T-cell (primary cell): ENCODE measurements at places on chromosomes 6 and 20. TPM values are rescaled to one million over a fixed set of nuclear protein-coding genes. Genes with fewer than 3 reads are reported as not detected.
A peak's percentile ranks its signal among the peaks of the same experiment; 100 is the strongest.

Gene PTCRA
- total RNA-seq: not detected

- no peaks in the 10 kb centered on the region for H3K36me3 ChIP-seq
- H3K4me3 ChIP-seq: peak overlapping the region; percentile 56
- no peaks in the 10 kb centered on the region for H3K27me3 ChIP-seq
- H3K27ac ChIP-seq: peak overlapping the region; percentile 53
- no peak for DNase-seq
Observed at GRCh38 chr6:166411271-166411670, 28.5 kb upstream of the MPC1 start.

Gene DDO
- not detected for total RNA-seq

Gene IRF4
- 24.0 TPM for total RNA-seq

Gene TP53TG5
- total RNA-seq: 0.23 TPM

Gene RAET1L
- not detected for total RNA-seq

DNA sequence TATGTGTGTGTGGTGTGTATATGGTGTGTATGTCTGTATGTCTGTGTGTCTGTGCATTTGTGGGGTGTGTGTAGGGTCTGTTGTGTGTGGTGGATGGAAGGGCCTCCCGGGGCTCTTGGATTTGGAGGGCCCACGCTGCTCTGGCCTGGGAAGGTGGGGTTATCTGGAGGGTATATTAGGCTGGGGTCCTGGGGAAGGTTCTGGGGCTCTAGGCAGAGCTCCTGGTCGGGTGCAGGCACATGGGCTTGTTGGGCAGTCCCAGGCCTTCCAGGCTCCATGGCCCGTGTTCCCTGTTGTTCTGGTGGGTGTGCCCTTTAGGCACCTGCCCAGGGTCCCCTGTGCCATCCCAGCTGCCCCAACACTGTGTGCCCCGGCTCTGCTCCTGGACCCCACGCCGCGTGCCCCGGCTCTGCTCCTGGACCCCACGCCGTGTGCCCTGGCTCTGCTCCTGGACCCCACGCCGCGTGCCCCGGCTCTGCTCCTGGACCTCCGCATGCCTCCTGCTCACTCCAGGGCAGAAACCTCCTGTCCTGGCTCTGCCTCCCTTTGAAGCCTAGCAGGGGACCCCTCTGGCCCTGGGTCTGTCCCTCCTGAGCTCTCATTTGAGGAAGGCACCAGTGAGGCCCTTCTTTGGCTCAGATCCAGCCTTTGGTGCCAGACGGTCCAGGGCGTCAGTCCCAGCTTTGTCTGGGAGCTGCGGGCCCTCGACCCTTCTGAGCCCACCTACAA, 10.2 kb upstream of the MYT1 start:
- H3K36me3 ChIP-seq: no peaks in the 10 kb centered on the region
- H3K27ac ChIP-seq: no peak overlapping the region
- no peak overlapping the region for H3K4me3 ChIP-seq
- no peaks in the 10 kb centered on the region for H3K27me3 ChIP-seq
- no peaks in the 10 kb centered on the region for H3K4me1 ChIP-seq
